Lower leg skin (tissue), 4 donors: ENCODE measurements at places on chromosomes 3 and 15. TPM values are rescaled to one million over a fixed set of nuclear protein-coding genes. Genes with fewer than 3 reads are reported as not detected.

MUC20 gene
- 1.0 TPM for total RNA-seq

KAT2B gene
- total RNA-seq: 32.5 TPM

ADAMTSL3 gene
- 2.9 TPM for total RNA-seq

ADPGK gene
- 31.1 TPM for total RNA-seq

PLA1A gene
- total RNA-seq: 0.81 TPM

DNA sequence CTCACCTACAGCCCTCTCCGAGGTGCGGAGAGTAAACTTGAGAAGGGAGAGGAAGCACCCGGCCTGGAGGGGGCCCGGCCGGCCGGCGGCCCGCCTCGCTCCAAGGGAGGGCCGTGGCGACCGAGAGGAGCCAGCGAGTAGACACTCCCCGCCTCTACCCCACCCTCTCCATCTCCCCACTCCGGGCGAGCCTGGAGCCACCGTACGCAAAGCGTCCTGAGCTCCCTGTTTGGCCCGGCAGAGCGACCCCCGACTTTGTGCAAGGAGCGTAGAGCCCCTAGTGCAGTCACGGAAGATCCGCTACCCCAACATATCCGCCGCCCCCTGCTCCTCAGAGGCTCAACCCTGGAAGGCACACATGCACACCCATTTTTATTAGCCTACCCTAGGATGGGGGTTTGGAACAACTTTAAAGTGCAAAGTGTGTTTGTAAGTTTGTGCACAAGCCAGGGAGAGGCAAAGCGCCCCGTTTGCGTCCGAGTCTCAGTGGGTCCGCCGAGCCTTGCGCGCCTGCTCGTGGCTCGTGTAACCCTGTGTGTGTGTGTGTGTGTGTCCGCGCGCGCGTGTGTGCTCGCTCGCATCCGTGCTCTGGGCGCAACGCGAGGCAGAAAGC lies 508 bp upstream of the SMAD6 start:
- DNase-seq: peak; percentile 40

DNA sequence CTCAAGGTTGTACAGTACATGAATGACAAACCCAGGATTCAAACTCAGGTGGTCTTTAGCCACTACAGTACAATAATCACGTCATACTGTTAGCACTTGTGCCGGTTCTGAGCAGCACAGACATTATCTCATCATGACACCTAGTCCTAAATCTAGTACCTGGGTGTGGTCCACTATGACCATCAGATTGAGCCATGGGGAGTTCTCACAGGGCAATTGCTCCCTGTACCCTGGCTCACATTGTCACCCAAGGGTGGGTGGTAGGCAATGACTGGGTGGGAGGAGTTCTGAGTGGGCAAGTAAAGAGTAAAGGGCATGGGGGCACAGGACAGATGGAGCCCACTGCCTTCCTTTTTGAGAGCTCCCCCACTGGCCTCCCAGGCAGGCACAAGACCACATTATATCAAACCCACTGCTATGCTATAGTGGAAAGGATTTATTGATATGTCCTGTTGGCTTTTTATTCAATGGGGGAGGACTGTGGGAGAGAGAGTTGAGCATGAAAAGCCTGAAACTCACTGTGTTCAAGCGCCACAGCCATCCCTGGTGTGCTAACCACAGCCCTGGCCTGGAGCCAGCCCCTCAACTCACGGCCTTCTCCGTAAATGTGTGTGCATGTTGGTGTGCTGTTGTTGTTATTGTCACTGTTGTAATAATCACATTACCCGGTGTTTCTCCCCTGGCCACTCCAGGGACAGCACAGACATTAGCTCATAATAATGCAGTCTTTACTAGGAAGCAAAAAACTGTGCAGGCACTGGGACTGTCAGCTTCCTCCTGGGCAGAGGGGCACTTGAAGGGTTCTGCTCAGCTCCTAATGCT lies 27.3 kb downstream of the ADCY5 start:
- no peak for DNase-seq

- no peak for DNase-seq
These were observed 125.0 kb downstream of the ANO10 start for GRCh38 chr3:43496740-43497375.

DNA sequence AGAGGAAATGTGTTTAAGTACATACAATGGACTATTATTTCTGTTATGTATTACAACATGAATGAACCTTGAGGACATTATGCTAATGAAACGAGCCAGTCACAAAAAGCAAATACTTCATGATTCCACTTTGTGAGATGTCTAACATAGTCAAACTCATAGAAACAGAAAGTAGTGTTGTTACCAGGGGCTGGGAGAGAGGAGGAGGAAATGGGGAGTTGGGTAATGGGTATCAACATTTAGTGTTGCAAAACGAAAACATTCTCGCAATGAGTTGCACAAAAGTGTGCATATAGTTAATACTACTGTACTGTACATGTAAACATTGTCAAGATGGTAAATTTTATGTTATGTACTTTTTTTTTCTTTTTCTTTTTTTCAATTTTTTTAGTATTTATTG lies 194.3 kb downstream of the IL5RA start:
- no peak for DNase-seq

DNA sequence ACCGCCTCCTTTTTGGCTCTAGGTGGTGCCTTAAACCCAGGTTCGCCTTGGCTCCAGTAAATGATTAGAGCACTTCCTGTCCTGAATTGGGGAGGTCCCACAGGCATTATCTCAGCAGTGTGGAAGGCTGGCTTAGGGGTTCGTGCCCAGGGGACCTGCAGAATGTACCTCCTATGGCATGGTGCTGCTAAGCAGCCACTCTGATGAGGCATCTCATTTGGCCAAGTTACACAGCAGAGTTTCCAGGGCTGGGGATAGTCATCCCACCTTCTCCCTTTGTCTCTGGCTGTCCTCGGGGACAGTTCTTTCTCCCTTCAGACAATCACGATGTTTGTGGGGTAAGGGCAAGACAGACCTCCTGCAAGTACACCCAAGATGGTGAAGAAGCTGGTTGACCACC lies 371.2 kb downstream of the VPS13C start:
- DNase-seq: no peak

DNA sequence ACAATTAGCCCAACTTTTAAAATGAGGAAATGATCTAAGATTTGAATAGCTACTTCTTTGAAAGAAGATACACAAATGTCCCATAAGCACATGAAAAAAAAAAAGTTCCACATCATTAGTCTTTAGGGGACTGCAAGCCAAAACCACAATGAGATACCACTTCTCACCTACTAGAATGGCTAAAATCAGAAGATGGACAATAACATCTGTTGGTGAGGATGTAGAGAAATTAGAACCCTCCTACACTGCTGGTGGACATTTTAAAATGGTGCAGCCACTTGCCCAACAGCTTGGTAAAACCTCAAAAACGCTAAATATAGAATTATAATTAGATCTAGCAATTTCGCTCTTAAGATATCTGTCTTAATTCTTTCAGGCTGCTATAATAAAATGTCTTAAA lies 77.1 kb downstream of the MEX3B start:
- no peak for DNase-seq
